NCI-H2029 treated with DMSO at 0.1 percent for 48 hours (cell line): ENCODE measurements at places on chromosomes 7 and 10.

- no peak for DNase-seq
Observed at GRCh38 chr7:46902463-46902862, 679.4 kb downstream of the TNS3 start.

DNA sequence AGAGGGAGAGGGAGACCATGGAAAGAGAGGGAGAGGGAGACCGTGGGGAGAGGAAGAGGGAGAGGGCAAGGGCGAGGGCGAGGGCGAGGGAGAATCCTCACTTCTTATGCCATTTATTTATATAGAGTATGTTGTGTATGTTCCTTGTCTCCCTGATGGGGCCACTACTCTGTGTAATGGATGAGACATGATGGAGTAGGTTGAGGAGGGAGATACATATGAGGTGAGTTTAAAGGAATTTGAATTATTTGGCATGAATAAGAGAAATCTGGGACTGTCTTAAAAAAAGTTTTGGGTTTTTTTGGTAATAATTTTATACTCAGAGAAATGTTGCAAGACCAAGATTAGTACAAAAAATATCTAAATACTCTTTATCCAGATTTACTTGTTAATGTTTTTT lies 20.1 kb downstream of the CCSER2 start:
- DNase-seq: no peak

DNA sequence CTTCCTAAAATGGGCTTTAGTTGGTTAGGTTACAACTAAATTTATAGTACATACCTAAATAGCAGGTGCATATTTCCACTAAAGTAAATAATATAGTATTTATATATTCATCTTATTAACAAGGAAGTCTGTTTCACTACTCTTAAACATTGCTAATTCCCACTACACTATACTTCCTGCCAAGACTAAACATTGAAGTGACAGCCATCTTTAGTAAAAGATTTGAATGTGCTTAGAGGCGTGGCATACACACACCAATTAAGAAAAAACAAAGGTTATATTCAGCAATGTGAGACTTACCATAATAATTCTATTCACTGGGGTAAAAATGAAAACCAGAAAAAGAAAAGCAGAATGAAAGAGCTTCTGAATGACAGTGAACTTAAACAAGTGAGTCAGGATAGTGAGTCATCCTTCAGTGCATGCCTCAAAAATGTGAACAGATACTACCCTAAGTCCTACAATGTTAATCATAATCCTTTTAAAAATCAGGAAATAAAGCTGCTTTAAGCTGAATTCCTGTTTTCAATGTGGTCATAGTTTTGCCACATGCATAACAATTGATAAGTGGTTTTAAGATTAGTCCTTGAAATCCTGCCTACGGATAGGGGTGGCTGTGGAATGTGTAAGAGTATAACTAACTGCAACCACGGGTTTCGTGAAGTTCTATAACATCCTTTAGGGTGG lies 59.4 kb downstream of the USP6NL start:
- DNase-seq: no peak

- DNase-seq: no peak
Observed at GRCh38 chr10:96470116-96470743, 43.5 kb downstream of the TLL2 start.

DNA sequence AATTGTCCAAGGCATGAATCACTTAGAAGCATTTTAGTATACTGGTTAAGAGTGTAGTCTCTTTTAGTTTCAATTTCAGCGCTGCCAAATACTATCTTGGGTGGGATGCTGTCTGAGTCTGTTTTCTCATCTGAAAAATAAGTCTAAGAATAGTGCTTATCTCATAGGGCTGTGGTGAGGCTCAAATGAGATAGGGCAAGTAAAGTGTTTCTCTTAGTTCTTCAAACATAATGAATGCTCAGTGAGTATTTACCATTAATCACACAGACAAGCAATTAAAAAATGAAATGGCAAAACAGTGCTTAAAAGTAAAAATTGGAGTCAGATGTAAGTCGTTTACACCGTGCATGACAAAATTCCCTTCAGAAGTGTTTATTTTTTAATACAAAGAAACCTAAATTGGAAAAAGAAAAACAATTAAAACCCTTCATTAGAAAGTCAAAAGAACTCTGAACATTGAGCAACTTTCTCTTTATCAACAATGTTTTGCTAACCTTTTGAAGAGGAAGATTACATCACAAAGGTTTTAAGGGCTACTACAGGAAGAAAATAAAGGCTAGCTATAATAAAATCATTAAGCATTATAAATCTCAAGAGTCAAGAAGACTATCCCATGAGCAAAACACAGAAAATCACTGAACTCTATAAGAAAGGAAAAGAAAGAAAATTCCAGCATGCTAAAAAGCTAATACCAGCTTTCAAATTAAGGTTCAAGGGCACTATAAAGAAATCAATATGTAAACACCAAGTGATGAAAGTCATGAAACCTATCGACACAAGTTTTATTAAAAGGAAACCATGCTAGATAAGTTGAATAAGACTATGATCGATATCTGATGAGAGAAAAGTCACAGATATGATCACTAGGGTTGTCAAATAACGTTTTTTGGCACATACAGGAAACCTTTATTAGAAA lies 45.6 kb upstream of the C1GALT1 start:
- DNase-seq: peak; percentile 78

- no peak for DNase-seq
Observed at GRCh38 chr7:49389871-49390479, 383.5 kb upstream of the VWC2 start.

- DNase-seq: no peak
Observed at GRCh38 chr7:109549471-109550193, 980.0 kb downstream of the DNAJB9 start.

GRCh38 chr7:18792871-18793595 lies 297.5 kb downstream of the HDAC9 start:
- no peak for DNase-seq

- DNase-seq: no peak
Observed at GRCh38 chr10:32959006-32959920, 1.2 kb upstream of the ITGB1 start.

GRCh38 chr7:94481279-94481678 lies 28.3 kb upstream of the CASD1 start:
- DNase-seq: no peak

DNA sequence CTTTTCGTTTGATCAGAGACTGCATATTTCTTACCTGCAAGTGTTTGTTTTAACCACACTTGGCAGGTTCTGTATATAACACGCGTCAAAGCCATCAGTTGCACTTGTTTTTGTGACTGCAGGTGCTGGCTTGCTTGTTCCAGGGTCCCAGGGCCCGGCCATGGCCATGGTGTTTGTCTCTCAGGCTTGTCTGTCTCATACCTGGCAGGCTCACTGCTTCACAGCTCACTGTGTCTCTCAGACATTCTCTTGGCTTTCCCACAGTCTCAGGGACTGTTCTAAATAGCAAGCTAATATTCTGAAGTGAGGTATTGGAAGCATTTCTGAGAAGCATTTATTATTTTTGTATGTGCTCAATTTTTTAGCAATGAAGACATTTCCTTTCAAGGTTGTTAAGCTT lies 46.9 kb downstream of the GPR141 start:
- no peak for DNase-seq

GRCh38 chr7:21364801-21365271 lies 63.0 kb upstream of the SP4 start:
- no peak for DNase-seq

DNA sequence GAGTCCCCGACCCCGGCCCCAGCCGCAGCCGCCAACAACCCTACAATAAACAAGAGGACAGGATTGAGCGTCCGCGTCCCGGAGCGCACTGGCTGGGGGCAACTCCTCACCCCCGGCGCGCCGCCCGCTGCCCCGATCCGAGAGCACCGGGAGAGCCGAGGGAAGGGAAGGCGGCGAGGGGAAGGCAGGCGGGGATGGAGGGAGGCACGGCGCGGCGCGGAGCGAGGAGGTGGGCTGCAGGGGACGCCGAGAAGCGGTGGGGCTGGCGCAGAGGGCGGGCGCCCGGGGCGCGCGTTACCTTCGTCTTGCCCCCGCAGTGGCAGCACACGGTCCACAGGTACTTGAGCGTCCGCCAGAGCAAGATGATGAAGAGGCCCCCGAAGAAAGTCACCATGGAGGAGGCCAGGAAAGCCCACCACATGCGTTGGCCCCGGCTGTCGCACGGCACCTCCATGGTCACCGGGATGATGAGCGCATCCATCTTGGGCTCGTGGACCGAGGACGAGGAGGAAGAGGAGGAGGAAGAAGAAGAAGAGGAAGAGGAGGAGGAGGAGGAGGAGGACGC lies 559 bp downstream of the KCNMA1 start:
- DNase-seq: no peak

GRCh38 chr10:114810926-114811325 lies 10.7 kb upstream of the FHIP2A start:
- DNase-seq: no peak

DNA sequence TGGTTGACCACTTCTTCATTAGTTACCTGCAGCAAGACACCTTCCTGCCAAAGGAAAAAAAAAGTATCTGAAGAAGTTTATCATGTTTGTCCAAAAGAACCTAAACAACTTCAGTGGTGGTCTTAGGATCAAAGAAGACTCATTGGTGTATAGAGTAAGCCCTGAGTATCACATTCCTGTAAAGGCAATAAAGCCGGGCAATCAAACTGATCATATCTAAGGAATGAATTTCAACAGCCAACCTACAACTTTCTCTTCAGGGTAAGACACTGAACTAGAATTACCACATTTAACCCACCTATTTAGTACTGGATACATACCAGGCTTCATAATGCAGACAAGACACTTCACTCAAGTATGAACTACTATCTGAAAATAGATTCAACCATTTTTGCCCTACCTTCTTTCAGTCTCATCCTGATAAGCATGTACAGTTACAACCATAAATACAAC lies 10.1 kb downstream of the HNRNPA2B1 start:
- DNase-seq: no peak

DNA sequence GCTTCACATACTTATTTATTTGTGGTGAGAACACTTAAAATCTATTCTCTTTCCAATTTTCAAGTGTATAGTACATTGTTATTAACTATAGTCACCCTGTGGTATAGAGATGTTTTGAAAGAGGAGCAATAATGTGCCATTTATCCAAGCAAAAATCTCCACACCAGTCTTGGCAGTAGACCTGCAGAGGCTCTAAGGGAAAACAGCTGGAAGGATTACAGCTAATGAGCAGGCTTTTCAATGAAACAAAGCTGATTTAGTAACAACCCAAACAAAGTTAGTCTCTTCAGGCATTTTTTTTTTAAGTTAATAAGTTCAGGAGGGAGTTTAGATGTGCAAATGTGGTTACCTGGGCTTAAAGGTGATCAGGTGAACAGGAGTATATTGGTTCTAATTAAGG lies 101.9 kb downstream of the EVX1 start:
- DNase-seq: no peak

DNA sequence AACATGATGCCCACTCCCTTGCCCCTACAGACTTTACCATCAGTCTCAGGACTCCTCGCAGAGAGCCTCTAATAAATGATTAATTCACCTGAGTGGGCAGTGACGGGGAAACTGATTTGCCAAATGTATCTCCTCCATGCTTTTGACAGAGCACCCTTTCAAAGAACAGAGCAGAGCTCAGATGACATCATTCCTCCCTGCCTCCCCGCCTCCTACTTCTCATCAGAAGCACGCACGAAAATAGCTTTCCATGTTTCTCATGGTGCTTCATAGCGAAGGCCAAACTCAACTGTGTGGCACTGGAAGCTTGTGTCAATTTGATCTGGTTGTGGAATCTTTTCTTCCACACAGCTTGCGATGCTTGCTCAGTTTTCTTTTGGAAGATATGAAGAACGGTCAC lies 442.5 kb downstream of the RPS24 start:
- DNase-seq: no peak

- DNase-seq: no peak
Observed at GRCh38 chr7:44549457-44549856, 8.3 kb upstream of the NPC1L1 start.

- peak; percentile 4 for DNase-seq
Observed at GRCh38 chr7:67518580-67518979, 521.9 kb downstream of the TYW1 start.

GRCh38 chr7:135341049-135341448 lies 107.4 kb downstream of the STRA8 start:
- no peak for DNase-seq

GRCh38 chr7:15681186-15681585 lies 5.3 kb downstream of the MEOX2 start:
- DNase-seq: no peak

DNA sequence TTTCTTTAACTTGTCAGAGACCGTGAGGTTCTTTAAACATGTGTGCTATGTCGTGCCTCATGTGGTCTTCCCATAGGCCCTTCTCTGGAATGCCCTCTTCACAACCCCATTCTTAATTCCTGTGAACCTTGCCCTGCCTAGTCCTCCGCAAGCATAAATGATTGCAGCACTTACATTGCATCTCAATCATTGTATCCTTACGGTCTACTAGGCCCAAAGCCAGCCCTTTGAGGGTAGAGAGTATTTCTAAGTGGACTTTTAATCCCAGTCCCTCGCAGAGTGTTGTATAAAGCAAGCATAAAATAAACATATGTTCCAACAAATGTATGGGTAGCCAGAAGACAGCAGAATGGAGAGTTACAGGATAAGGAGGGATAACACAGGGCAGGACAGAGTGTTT lies 92.1 kb upstream of the FAM133B start:
- DNase-seq: no peak

- no peak for DNase-seq
Observed at GRCh38 chr7:94258418-94259300, 136.0 kb upstream of the COL1A2 start.

GRCh38 chr7:37982423-37982822 lies 62.0 kb downstream of the EPDR1 start:
- DNase-seq: no peak

- DNase-seq: no peak
Observed at GRCh38 chr10:54108961-54109360, 692.1 kb downstream of the PCDH15 start.

DNA sequence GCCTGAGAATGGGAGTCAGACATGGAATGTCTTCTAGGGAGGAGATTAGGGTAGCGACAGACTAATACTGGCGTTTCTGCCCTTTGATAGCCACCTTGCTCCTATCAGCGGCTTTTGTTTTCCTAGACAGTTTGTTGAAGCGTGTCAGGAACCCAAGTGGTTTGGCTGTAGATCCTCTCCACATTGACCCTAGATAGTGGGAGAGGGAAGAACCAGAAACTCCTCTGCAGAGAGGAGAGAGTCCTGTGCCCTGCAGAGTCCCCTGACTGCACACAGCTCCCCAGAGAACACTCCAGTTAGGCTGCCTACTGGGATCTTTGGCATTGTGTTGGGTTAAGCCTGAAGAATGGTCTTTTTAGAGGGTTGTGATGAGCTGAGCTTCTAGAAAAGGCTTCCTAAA lies 2.4 kb downstream of the MEPCE start:
- no peak for DNase-seq

GRCh38 chr10:105586451-105587098 lies 945.5 kb downstream of the SORCS3 start:
- DNase-seq: no peak

- no peak for DNase-seq
Observed at GRCh38 chr7:45978010-45978681, 57.1 kb upstream of the IGFBP3 start.

- DNase-seq: no peak
Observed at GRCh38 chr10:123459371-123460091, 206.6 kb upstream of the GPR26 start.

DNA sequence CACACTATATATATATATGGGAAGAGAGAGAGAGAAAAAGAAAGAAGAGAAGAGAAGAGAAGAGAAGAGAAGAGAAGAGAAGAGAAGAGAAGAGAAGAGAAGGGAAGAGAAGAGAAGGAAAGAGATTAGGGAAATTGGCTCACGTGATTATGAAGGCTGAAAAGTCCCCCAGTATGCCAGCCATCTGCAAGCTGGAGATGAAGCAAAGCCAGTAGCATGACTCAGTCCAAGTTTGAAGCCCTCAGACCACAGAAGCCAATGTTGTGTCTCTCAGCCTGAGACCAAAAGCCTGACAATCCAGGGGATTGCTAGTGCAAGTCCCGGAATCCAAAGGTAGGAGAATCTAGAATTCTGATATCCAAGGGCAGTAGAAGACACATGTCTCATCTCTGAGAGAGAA lies 206.3 kb upstream of the PRSS1 start:
- no peak for DNase-seq
